Activated CD4-positive, alpha-beta T cell treated with anti-CD3 and anti-CD28 coated beads, Interleukin-2, amount 50 U/mL, for 24 hours (primary cell): ENCODE measurements at places on chromosomes 11 and 22.

GRCh38 chr11:1825785-1826451, 8.9 kb upstream of the SYT8 start:
- no peak for DNase-seq

DNA sequence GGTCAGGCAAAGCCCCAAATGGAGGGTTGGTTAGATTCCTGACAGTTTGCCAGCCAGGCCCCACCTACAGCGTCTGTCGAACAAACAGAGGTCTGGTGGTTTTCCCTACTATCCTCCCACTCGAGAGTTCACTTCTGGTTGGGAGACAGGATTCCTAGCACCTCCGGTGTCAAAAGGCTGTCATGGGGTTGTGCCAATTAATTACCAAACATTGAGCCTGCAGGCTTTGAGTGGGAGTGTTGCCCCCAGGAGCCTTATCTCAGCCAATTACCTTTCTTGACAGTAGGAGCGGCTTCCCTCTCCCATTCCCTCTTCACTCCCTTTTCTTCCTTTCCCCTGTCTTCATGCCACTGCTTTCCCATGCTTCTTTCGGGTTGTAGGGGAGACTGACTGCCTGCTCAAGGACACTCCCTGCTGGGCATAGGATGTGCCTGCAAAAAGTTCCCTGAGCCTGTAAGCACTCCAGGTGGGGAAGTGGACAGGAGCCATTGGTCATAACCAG, 4.7 kb upstream of the TTC36 start:
- DNase-seq, result no peak

- no peak for DNase-seq
Measured at GRCh38 chr11:12128301-12128751, 17.9 kb downstream of the MICAL2 start.

GRCh38 chr11:69088676-69089146, 40.0 kb downstream of the TPCN2 start:
- peak; percentile 54 for DNase-seq

- DNase-seq, result no peak
Measured at GRCh38 chr11:65885231-65885630, 3.0 kb downstream of the FIBP start.

DNA sequence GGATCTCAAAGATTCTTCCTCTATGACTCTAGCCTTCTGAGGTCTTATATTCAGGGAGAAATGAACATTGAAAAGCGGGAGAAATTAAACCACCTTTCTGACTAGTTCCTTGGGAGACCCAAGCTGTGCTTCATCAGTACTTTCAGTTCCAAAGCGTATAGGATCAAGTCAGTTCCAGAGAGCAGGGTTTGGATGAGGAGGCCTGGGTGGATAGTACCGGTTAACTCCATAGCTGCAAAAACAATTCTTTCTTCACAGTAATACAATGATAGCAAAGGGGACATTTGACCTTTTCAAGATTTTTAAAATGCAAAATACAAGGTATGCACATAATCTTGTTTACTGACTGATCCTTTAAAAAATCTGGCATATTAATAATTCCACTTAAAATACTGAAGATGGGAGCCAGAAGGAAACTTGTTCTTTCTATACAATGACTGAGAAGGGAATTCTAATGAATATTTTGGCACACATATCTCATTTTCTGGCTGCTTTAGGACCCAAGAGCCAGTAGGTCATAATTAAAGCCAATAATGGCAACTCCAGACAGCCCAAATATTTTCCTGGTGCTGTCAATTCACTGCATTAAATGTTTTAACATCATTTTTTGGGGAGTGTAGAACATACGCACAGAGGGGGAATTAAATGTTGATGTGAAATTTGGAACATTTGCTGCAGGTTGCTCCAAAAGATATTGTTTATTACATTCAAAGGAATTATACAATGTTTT, 16.0 kb downstream of the ADM start:
- DNase-seq, result no peak

GRCh38 chr11:36600180-36600579, 2.1 kb upstream of the RAG2 start:
- DNase-seq, result no peak

GRCh38 chr11:37718431-37718999, 1120.5 kb upstream of the RAG2 start:
- no peak for DNase-seq

- DNase-seq, result no peak
Measured at GRCh38 chr11:67111261-67111660, 7.8 kb upstream of the KDM2A start.

DNA sequence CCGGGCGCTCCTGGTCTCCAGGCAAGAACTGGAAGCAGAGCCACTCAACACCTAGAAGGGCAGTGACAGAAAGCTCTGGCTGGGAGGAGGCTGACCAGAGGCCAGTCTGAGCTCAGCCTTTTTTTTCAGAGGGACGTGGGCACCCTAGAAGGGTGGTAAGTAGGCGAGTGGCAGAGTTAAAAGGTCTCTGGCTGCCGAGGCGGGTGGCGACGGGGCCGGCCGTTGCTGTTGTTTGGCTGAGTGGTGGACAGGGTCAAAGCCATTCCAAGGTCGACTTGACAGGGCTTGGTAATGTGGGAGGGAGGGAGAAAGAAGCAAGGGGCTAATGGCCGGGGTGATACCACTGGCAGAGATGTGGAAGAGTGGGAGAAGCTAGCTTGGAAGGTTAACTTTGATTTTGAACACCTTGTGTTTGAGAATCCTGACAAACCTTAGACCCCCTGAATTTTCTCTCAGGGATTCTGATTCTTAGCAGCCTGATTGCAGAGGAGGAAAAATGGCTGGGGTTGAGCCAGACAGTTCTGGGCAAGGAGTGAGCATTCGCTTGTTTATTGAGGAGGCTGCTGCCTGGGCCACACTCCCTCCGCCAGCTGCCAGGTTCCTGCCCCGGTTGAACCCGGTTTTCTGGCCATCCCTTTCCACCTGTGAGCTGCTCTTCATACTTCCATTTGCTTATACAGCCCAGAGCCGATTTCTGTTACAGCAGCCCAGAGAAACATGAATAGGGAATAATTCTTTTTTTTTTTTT, 868 bp upstream of the SYCE3 start:
- no peak for DNase-seq

- DNase-seq, result no peak
Measured at GRCh38 chr11:12102588-12103410, 7.6 kb upstream of the MICAL2 start.

GRCh38 chr22:20234760-20235388, 33.2 kb downstream of the RTN4R start:
- no peak for DNase-seq

GRCh38 chr11:99781074-99781473, 760.3 kb downstream of the CNTN5 start:
- no peak for DNase-seq

DNA sequence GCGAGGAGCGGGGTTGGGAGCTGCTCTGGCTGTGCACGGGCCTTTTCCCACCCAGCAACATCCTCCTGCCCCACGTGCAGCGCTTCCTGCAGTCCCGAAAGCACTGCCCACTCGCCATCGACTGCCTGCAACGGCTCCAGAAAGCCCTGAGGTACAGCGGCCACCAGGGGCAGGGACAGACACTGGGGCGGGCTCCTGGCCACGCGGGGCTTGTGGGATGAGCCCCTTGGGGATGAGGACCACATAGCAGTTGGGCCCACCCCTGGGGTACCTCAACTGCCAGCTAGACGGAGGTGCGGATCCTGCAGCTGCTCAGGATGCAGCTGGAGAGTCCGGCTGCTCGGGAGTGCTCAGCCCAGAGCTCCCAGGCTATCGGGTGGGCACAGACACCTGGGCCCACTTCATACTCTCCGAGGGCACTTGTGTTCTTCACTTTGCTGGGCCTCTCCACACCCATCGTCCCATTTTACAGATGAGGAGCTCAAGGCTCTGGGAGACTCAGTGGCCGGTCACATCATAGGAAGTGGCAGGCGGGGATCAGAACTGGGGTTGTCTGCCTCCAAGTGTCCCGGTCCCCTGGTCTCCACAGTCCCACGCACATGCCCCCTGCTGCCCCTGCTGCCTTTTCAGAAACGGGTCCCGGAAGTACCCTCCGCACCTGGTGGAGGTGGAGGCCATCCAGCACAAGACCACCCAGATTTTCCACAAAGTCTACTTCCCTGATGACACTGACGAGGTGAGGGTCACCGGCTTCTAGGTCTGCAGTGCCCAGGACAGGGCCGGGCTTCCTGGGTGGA, 77.6 kb downstream of the MYO7A start:
- DNase-seq, result no peak

- DNase-seq, result no peak
Measured at GRCh38 chr11:8262552-8263108, 1.0 kb downstream of the LMO1 start.

DNA sequence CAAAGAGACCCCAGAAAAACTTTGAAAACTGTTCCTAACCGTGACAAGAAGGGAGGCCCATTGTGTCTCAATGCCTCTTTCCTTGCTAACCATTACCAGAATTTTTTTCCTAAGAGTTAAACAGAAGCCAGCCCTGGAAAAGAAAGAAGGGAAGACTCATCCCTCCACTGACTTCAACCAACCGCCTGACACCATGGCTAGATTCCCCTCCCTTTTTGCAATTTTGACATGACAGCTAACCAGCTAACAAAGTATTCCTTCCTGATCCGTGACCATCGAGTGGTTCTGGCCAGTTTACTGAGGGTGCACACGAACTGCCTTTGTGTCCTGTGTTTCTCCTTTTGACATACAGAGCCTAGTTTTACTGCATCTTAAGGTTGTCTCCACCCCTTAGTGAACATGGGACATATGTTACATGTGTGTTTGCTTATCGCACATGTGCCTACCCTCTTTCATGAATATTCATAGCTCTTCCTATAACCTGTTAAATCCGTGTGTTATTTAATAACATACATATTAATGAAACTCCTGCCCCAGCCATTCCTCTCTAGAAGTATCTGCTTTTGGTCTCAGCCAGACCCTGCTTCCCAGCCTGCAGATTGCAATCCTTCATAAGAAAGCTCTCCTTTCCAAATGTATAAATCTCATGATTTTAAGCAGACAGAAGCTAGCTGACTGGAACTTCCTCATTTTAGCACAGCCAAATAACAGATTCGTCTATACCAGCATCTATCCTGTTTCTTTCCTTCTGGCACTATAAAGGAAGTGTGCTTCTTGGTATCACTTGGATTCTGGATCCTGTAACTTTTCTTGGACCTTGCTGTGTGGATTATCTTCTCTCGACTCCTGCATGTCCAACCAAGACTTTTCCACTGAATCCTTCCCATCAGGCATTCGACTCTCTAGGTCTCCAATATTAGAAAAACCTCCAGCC, 37.8 kb downstream of the RASSF10 start:
- no peak for DNase-seq

- no peak for DNase-seq
Measured at GRCh38 chr22:47623066-47623762, 860.8 kb downstream of the TBC1D22A start.

DNA sequence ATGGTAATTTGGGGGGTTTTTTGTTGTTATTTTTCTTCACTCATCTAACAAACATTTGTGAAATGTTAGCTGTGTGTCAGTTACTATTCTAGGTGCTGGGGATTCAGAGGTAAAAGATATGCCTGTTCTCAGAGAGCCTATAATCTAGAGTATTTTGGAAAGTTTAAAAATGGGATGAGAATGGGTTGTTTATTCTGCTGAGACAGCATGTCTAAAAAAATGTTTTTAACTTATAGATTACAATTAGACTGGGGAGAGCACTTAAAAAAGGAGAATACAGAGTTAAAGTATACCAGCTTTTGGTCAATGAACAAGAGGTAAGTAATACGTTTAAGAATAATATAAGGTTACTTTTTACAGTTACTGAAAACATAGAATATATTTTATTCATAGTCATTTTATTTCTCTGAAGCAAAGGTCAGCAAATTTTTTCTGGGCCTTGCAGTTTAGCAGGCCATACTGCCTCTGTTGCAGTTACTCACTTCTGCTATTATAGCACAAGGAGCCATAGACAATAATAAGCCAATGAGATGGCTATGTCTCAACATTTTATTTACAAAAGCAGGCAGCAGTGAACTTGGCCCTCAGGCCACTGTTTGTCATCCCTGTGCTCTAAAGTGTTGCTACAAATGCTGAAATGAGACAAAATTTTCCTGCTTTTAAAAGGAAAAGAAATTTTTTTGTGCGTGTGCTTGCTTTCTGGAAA, 60.0 kb downstream of the DKK3 start:
- DNase-seq, result no peak

GRCh38 chr11:120013325-120014250, 124.3 kb downstream of the TRIM29 start:
- no peak for DNase-seq

- no peak for DNase-seq
Measured at GRCh38 chr11:131253656-131254151, 116.7 kb upstream of the NTM start.

DNA sequence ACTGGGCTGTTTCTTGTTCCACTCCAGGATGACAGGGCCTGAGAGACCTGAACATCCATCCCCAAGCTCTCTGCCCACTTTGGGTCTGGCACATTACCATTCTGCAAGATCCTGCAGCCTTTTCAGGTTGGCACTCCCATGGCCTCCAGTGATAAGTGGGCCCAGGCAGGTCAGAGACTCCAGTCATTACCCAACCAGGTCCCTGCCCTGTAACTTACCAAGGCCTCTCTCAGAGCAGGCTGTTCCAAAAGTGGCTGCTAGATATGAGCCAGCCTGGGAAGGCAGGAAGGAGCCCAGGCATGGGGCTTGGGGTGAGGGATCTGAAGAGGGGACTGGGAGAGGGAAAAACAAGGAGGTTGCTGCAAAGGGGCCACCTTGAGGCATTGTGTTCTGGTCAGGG, 35.9 kb downstream of the KCNQ1OT1 start:
- DNase-seq, result no peak

- no peak for DNase-seq
Measured at GRCh38 chr11:132519241-132519815, 1013.0 kb downstream of the OPCML start.

DNA sequence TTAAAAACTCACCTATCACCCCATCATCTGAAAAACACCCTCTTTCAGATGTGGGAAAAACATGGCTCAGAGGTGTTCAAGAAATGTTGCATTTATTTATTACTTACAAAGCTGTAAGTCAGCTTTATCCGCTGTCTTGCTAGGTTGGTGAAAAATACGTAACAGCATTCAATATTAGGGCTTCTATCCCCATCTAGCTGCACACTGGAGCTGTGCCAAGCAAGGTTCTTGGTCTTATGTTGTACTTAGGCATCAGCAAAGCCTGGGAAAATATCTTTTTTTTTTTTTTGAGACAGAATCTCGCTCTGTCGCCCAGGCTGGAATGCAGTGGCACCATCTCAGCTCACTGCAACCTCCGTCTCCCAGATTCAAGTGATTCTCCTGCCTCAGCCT, 7.5 kb downstream of the SERPING1 start:
- no peak for DNase-seq
